Melanocyte of skin (primary cell): ENCODE measurements at places on chromosomes 7 and 10. TPM values are rescaled to one million over a fixed set of nuclear protein-coding genes. Genes with fewer than 3 reads are reported as not detected.

Gene CUBN
- total RNA-seq = 3.3 and 3.7 TPM in 2 replicates

Gene ZSCAN21
- total RNA-seq = 11.3 and 12.4 TPM in 2 replicates

Gene AKR1D1
- total RNA-seq = not detected in 2 replicates

Gene PRKCQ
- total RNA-seq = not detected in 2 replicates

Gene NANOS1
- 0.69 and 6.2 TPM in 2 replicates for total RNA-seq

Gene PPRC1
- 15.8 and 22.5 TPM in 2 replicates for total RNA-seq

Gene CC2D2B
- total RNA-seq = 0.15 TPM in 1 of 2 replicates, not detected in the other

Gene EPDR1
- 32.1 and 47.3 TPM in 2 replicates for total RNA-seq

Gene TAC1
- total RNA-seq = not detected in 2 replicates

Gene GALNT17
- not detected in 2 replicates for total RNA-seq

Gene CFAP46
- 0.69 and 0.73 TPM in 2 replicates for total RNA-seq

Gene ADCYAP1R1
- not detected in 2 replicates for total RNA-seq
